ENCODE measurements at places on chromosomes 2 and 18.

GRCh38 chr2:161625314-161625919 is 1.2 kb downstream of the SLC4A10 start:
- no peak for DNase-seq

DNA sequence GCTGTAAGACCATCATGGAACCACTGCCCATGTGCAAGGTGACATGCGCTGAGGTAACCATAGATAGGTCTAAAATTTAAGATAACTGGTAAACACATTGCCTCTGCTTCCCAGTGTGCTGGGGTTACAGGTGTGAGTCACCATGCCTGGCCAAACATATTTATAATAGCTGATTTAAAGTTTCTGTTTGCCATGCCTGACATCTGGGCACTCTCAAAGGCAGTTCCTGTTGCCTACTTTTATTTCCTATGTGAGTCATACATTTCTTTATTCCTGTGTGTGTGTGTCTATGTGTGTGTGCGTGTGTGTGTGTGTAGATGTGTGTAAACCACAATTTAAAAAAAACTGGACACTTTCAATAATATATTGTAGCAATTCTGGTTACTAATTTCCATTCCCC is 415.2 kb upstream of the NETO1 start:
- no peak for DNase-seq

GRCh38 chr18:24539866-24540617 is 79.6 kb downstream of the HRH4 start:
- DNase-seq = no peak

DNA sequence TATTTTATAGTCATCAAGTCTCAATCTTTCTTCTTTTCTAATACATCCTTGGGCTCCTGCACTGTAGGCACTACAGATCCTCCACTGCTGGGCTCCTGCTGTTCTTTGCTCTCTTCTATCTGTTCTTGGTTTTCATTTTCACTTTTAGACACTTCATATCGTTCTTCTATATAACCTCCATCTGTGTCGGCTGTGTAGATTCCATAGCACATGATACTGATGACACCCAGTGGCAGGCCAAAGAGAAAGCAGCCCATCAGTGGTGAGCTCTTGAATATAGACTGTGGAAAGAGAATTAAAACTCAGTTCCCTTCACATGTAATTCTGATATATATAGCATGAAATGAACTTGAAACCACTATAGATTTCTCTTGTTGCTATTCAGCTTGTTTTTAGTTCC is 38.0 kb downstream of the TMX3 start:
- DNase-seq = no peak

GRCh38 chr18:62784338-62784965 is 69.1 kb downstream of the PHLPP1 start:
- no peak for DNase-seq

GRCh38 chr2:241964133-241964532 is 94.6 kb downstream of the RTP5 start:
- DNase-seq = no peak

DNA sequence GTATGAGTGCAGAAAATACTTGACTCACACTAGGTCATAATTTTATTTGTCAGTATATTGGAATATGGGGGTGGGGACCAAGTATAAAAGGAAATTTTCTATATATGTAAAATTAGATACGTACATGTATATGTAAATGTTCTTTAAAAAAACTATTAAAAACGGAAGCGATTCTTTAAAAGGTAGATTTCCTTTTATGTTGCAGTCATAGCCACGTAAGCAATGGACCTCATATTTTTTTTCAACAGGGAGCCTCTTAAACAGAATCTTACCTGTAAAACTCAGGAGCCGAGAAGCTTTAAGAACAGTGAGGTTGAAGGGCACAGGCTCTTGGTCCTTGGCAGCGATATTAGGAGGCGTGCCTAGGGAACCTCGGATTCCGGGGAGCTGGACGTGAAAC is 3.3 kb downstream of the RHBDD1 start:
- no peak for DNase-seq

- DNase-seq = no peak
Measured at GRCh38 chr2:141778315-141778835, 352.4 kb downstream of the LRP1B start.

- no peak for DNase-seq
Measured at GRCh38 chr2:217864963-217865772, 137.6 kb downstream of the TNS1 start.

DNA sequence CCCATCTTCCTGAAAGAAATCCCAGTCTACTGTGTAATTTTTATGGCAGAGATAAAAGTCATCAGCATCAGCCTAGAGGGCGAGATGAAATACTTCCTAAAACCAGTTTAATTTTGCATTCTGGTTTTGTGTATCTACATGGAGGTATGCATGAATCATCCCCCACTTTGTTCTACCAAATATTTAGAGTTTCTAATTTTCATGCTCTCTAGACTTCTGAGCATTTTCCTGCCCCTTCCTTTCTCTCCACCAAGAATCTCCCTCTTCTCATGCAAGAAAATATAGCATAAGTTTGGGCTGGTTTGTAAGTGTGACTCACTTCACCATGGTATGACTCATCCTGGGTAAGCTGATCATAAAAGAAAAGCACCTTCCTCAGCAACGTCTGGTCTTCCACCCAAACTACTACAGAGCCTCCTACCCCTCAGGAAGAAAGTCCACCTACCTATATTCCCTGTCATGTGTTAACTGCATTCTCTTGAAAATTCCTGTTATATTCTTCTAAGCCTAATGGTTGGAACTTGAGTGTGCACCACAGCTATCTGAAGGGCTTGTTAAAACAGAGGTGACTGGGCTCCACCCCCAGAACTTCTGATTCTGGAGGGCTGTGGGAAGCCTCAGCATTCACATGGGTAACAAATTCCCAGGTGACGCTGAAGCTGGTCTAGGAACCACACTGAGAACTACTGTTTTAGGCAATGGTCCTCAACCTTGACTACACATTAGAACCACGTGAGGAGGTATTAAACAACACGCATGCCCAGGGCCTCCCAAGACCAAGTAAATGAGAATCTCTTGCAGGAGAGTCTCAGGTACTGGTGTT is 37.4 kb upstream of the RAPGEF4 start:
- DNase-seq = no peak

GRCh38 chr2:186308347-186308746 is 177.7 kb upstream of the ZC3H15 start:
- DNase-seq = no peak

- no peak for DNase-seq
Measured at GRCh38 chr2:142052220-142052863, 78.5 kb downstream of the LRP1B start.

DNA sequence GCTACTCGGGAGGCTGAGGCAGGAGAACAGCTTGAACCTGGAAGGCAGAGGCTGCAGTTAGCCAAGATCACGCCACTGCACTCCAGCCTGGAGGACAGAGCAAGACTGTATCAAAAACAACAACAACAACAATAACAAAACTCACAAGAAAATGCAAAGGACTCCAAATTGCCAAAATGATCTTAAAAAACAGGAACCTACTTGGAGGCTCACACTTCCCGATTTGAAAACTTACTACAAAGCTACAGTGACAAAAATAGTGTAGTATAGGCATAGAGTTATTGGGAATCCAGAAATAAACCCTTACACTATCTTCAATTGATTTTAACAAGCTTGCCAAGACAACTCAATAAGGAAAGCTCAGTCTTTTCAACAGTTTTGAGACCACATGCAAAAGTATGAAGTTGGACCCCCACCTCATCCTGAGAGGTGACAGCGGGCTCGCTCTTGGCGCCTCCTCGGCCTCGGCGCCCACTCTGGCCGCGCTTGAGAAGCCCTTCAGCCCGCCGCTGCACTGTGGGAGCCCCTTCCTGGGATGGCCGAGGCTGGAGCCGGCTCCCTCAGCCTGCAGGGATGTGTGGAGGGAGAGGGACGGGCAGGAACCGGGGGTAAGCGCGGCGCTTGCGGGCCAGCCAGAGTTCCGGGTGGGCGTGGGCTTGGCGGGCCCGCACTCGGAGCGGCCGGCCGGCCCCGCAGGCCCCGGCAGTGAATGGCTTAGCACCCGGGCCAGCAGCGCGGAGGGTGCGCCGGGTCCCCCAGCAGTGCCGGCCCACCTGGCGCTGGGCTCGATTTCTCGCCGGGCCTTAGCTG is 18.3 kb upstream of the ACVR2A start:
- no peak for DNase-seq

- peak; percentile 75 for DNase-seq
Measured at GRCh38 chr2:47070920-47071824, 83.9 kb downstream of the STPG4 start.

GRCh38 chr2:11286749-11287148 is 57.7 kb downstream of the ROCK2 start:
- peak; percentile 10 for DNase-seq
